Type B pancreatic cell (in vitro differentiated cells): ENCODE measurements at places on chromosomes 3 and 15. TPM values are rescaled to one million over a fixed set of nuclear protein-coding genes. Genes with fewer than 3 reads are reported as not detected.

- H3K4me3 ChIP-seq: no peak overlapping the region
- peak overlapping the region; percentile 96 for H3K27ac ChIP-seq
- peaks cover 40% of the 10 kb centered on the region for H3K4me1 ChIP-seq
- no peak for DNase-seq
- H3K27me3 ChIP-seq: no peaks in the 10 kb centered on the region
Measured at GRCh38 chr15:58444658-58445332, 13.0 kb downstream of the LIPC start.

- no peak overlapping the region for H3K27ac ChIP-seq
- no peak overlapping the region for H3K4me3 ChIP-seq
- no peaks in the 10 kb centered on the region for H3K36me3 ChIP-seq
- H3K4me1 ChIP-seq: no peaks in the 10 kb centered on the region
Measured at GRCh38 chr3:144045766-144046165, 74.1 kb downstream of the DIPK2A start.

GRCh38 chr15:100252359-100252758 lies 89.4 kb downstream of the ADAMTS17 start:
- no peaks in the 10 kb centered on the region for H3K36me3 ChIP-seq
- H3K27me3 ChIP-seq: no peaks in the 10 kb centered on the region
- DNase-seq: peak; percentile 50
- H3K4me3 ChIP-seq: no peak overlapping the region

DNA sequence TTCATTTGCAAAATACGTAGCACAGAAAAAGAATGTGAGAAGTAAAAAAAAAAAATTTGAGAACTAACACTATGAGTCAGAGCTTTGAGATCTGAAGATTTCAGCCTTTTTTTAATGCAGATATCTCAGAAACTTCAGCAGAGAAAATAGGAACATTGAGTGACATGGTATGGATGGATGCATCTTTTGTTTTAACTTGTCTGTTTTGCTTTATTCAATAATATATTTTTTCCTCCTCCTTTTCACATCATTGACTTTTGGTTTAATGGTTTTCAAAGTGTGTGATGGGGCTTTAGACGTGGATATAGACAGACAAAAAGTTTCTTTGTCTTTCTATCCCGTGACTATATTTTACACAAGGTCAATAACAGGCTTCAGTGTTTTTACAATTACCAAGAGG lies 426.7 kb upstream of the FRG2C start:
- H3K4me3 ChIP-seq: no peak overlapping the region
- no peak for DNase-seq
- peaks cover 4% of the 10 kb centered on the region for H3K4me1 ChIP-seq
- peaks cover 3% of the 10 kb centered on the region for H3K27me3 ChIP-seq

- no peak overlapping the region for H3K27ac ChIP-seq
- H3K36me3 ChIP-seq: peaks cover 47% of the 10 kb centered on the region
- H3K4me3 ChIP-seq: no peak overlapping the region
- no peak for DNase-seq
- no peaks in the 10 kb centered on the region for H3K27me3 ChIP-seq
Measured at GRCh38 chr15:62841891-62842559, 200.5 kb upstream of the TPM1 start.

DNA sequence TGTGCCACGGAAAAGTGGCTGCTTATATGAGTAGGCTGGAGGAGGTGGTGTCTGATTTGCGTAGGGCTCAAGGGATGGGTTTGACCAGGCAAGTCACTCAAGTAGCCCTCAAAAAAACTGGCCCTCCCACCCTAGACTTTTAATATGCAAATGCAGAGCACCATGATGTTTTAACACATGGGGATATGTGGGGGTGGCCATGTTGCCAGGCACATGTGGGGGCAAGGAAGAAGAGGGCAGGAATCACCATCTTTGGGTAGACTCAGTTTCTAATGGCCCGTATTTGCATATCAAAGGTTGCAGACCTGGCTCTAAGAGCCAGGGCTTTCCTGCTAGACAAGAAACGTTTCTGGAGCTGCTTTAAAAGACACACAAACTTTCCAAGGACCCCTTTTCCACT lies 307.2 kb upstream of the NDN start:
- no peak overlapping the region for H3K4me3 ChIP-seq
- no peaks in the 10 kb centered on the region for H3K36me3 ChIP-seq
- H3K27ac ChIP-seq: no peak overlapping the region
- no peaks in the 10 kb centered on the region for H3K4me1 ChIP-seq

GRCh38 chr3:195115600-195116406 lies 155.2 kb downstream of the XXYLT1 start:
- peaks cover 24% of the 10 kb centered on the region for H3K4me1 ChIP-seq
- H3K36me3 ChIP-seq: no peaks in the 10 kb centered on the region
- no peak overlapping the region for H3K27ac ChIP-seq
- DNase-seq: no peak
- H3K27me3 ChIP-seq: no peaks in the 10 kb centered on the region
- H3K4me3 ChIP-seq: no peak overlapping the region

The CMTM8 gene
- 9.0 and 14.4 TPM in 2 replicates for total RNA-seq

The ISLR2 gene
- total RNA-seq: 0.59 and 16.9 TPM in 2 replicates

DNA sequence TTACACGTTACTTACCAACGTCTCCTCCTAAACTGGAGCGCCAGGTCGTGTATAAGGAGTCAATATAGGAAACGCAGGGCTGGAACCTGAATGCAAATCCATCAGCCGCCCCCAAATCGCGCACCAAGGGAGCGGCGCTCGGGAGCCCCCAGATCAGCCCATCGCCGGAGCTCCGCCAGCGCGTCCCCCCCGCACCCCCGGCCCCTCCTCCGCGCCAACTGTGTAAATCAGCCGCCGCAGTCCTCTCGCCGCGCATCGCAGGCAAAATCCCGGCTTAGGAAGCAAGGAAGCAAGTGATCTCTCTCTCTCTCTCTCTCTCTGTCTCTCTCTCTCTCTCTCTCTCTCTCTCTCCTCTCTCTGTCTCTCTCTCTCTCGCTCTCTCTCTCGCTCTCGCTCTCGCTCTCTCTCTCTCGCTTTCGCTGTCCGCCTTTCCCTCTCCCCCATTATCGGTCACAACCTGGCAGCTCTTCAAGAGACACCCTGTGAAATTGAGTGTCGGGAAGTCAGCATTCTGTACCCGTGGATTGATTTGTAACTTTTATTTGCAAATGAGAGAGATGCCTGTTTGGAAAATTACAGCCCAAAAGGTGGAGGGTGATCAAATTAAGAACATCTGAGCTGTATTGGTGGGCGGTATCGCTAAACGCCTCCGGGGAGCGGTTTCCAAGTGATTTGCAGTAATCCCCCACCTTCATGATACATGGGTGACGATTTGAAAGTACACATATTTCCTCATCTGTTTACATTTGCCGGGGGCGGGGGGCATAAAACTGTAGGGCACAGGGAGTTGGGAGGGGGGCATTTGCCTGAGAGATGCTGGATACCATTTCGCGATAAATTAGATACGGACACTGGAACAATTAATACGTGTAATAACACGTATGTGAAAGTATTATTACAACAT lies 645 bp upstream of the SLITRK3 start:
- no peaks in the 10 kb centered on the region for H3K36me3 ChIP-seq
- no peak for DNase-seq
- H3K4me3 ChIP-seq: peak overlapping the region; percentile 85
